Neural crest cell (in vitro differentiated cells): ENCODE measurements at places on chromosomes 13 and 19.

DNA sequence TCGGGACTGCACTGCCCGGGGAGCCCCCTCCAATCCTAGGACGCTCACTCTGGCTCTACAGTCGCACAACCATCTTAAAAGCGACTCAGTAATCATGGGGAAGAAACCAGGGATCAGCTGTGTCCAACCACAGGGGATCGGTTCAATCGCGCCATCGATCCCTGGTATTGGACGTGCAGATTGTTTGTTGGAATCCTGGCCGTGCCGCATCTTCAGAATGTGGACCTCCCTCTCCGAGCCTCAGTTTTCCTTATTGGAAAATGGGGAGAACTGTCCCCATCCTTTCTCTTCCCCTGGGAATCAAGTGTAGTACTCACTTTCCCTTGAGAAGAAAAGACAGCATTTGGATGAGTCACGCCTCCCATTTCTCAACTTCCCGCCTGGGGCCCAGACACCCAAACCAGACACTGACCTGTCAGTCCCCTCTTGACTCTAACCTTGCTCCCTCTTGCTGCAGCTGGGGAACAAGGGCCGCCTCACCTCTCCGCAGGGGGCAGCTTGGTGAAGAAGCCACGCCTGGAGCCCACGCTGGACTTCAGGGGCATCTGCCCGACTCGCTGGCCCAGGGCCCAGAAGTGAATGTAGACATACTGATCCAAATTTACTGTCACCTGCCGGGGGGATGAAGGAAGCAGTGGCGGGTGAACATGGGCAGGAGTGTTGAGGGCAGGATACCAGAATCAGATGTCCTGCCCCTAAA, 17.6 kb downstream of the EMP3 start:
- DNase-seq: no peak

DNA sequence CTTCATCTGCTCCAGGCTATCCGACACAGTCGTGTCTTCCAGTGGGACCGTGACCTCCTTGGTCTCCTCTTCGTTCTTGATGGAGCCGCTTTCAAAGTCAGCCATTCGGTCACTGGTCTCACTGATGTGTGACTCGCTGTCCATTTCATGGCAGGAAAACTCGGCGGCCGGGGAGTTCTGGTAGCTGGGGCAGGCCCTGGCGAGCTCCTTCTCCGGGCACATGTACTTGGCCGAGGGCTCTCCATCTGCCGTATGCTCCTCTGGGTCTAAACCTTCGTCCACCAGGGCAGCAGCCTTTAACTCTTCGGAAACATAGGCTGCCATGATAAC, 69.8 kb downstream of the TSHZ3 start:
- no peak for DNase-seq

DNA sequence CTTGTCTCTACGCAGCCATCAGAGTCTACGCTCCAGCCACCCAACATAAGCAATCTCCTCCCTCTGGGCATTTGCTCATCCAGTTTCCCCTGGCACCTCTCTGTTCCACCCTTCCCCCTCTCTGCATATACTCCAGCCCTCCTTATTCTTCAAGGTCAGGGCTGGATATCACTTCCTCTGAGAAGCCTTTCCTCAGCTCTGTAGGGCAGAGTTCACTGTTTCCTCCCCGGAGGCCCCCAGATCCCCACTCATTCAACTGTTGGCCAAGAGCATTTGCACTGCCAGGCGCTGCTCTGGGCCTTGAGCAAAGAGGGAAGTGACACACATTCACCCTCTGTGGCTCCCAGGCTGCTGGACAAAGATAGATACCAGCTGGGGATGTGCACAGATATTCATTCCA, 3.3 kb downstream of the FCGRT start:
- DNase-seq: no peak

- no peak for DNase-seq
These were observed 825.8 kb downstream of the GPC5 start for GRCh38 chr13:92224052-92224821.
